ENCODE measurements at places on chromosomes 6 and 20.

GRCh38 chr6:148239801-148240460, 102.7 kb upstream of the SASH1 start:
- no peak for DNase-seq

GRCh38 chr20:4833074-4833728, 111.5 kb downstream of the PRND start:
- no peak for DNase-seq

DNA sequence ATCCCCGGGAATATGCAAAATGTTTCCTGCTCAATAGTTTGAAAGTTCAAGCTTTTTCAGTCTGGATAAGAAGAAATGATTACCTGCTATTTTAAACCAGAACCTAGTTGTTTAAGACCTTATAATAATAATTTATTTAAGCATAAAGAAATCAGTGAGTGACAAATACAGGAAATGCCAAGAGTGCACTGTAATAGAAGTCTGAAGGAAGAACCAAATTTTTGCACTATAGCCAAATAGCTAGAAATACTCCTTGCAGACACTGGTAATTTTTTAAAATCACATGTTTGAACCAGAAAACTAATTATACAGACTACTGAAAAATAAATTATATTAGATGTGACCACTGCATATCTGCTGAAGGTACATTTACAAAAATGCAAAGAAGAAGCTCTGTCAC, 93.2 kb downstream of the MMS22L start:
- DNase-seq, result no peak

GRCh38 chr20:37541326-37541725, 13.7 kb upstream of the BLCAP start:
- no peak for DNase-seq

GRCh38 chr6:128367437-128367836, 153.0 kb downstream of the PTPRK start:
- DNase-seq, result no peak

DNA sequence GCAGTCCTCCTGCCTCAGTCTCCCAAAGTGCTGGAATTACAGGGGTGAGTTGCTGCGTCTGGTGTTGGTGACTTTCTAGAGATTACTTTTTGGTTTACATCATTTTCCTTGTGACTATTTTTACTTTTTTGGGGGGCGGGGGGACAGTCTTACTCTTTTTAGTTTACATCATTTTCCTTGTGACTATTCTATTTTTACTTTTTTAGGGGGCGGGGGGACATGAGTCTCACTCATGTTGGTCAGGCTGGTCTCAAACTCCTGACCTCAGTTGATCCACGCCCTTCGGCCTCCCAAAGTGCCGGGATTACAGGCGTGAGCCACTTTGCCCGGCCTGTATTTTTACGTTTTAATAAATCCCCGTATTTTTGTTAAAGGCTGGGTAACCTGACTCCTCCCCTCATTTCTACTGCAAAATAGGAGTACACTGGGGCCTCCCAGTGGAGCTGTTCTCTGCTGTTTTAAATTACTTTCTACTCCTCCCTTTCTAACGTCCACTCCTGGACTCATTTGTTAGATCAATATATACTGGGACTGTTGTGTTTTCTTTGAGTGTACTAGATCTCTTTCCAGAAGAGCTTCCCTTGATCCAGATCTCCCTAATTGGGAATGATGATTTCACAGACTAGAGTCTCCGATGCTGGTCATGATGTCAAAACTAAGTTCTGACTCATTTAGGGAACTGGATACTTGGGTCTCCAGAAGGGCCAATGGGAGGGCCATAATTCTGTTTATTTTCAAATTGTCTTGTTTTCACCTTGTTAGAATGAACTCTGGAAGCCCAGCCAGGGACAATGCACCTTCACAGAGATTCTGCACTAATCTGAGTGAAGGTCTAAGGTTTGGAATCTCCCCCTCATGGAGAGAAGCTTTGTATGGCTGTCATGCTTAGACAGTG, 9.2 kb downstream of the HSPA1B start:
- no peak for DNase-seq

GRCh38 chr6:7979831-7980230, 69.2 kb upstream of the TXNDC5 start:
- no peak for DNase-seq

DNA sequence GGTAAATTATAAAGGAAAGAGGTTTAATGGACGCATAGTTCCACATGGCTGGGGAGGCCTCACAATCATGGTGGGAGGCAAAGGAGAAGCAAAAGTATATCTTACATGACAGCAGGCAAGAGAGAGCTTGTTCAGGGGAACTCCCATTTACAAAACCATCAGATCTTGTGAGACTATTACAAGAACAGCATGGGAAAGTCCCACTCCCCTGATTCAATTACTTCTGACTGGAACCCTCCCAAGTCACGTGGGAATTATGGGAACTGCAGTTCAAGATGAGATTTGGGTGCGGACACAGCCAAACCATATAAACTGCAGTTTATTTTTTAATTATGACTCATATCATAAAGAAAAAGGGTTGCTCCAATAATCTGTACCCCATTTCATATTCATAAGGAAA, 22.3 kb upstream of the HLA-DQA2 start:
- DNase-seq, result no peak

DNA sequence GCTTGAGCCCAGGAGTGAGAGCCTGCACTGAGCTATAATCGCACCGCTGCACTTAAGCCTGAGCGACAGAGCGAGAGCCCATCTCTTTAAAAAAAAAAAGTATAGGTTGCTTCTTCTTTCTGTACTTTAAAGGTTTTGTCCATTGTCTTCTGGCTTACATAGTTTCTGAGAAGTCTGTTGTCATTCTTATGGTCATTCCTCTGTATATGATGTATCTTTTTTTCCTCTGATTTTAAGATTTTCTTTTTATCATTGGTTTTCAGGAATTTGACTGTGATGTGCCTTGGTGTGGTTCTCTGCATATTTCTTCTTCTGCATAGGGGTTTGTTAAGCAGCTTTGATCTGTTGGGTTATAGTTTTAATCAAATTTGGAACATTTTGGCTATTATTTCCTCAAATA, 29.1 kb downstream of the QRSL1 start:
- DNase-seq, result no peak

- DNase-seq, result no peak
Observed at GRCh38 chr6:138129190-138129589, 22.0 kb upstream of the PERP start.

- no peak for DNase-seq
Observed at GRCh38 chr20:59723108-59723500, 118.8 kb downstream of the PHACTR3 start.

- no peak for DNase-seq
Observed at GRCh38 chr6:73076211-73076954, 148.9 kb downstream of the KHDC1L start.

- DNase-seq, result no peak
Observed at GRCh38 chr6:127690092-127690491, 113.1 kb downstream of the C6orf58 start.

DNA sequence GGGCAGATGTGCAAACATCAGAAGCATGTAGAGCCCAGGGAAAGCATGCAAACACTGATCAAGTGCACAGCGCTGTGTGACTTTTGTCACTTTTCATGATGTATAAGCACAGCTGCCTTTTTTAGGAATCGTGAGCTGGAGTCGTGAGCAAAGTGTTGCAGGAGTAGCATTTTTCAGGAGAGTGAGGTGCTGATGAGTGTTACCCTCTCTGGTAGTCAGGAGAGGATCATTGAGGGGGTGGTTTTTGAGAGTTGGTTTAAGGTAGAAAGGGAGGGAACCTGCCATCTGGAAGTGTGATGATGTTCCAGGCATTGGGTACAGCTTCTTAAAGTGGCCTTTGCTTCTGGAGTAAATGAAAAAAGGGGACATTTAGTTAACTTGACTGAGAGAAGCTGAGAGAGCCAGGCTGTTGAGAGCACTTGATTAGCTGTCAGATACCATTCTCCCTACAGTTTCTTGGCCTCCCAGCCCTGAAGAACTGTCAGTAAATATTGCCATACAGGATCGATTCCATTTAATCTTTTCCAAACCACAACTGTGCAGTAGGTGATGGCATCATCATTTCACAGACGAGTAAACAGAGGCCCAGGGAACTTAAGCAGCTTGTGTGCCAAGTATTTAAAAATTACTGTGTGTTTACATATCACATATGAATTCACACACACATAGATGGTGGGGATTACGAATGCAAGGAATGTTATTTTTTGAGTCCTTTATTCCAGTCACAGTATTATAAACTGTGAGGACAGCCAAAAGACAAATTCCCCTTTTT, 28.9 kb downstream of the TPD52L1 start:
- no peak for DNase-seq

- no peak for DNase-seq
Observed at GRCh38 chr6:71481801-71482200, 193.2 kb downstream of the OGFRL1 start.

GRCh38 chr6:144657691-144658090, 372.6 kb downstream of the UTRN start:
- DNase-seq, result no peak

GRCh38 chr6:108840919-108841318, 7.3 kb upstream of the ARMC2 start:
- no peak for DNase-seq

DNA sequence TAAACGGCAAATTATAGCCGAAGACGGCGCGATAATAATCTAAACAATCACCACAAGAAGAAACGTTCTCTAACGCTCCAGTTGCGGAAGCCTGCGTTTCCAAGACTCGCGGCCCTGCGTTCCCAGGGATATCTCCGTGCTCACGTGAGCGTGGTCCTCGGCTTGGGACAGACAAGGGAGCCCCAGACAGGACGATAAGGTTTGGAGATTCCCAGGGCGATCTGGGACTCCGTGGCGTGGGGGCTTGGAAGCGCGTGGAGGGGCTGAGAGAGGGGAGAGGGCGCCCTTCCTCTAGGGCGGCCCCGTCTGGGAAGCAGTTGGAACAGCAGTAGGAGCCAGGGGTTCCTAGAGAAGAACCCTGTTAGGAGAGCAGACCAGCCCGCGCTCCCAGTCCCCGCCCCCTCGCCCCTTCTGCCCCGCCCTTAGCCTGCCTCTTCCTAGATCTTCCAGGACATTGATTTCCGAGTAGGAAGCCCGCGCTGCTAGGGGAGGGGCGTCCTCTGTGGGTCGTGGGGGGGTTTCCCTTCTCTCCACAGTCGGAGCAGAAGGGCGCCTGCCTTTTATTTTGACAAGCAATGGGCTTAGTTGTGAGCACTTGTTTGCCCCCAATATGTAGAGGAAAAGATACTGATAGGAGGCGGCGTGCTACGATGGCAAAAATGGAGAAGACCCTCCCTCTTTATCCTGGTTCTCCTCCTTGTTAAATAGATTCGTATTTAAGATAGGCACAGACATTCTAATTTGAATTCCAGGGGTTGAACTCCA, 10.6 kb downstream of the NRN1 start:
- DNase-seq, result peak; percentile 78

- no peak for DNase-seq
Observed at GRCh38 chr6:149864578-149865535, 698 bp upstream of the LRP11 start.

GRCh38 chr6:62390401-62390800, 104.4 kb upstream of the KHDRBS2 start:
- DNase-seq, result no peak

- no peak for DNase-seq
Observed at GRCh38 chr6:150514806-150515380, 84.8 kb upstream of the PLEKHG1 start.

All from Right ventricle myocardium superior (tissue), 1 donor.